ENCODE measurements at places on chromosomes 5 and 9. TPM values are rescaled to one million over a fixed set of nuclear protein-coding genes. Genes with fewer than 3 reads are reported as not detected.

- no peak for DNase-seq
These were observed 596 bp upstream of the CDC37L1 start for GRCh38 chr9:4678679-4679267.

GRCh38 chr9:83628540-83628939 lies 5.6 kb downstream of the IDNK start:
- DNase-seq: no peak

- no peak for DNase-seq
These were observed 294.1 kb upstream of the CD180 start for GRCh38 chr5:67490543-67491321.

GRCh38 chr9:83511051-83511450 lies 27.1 kb downstream of the FRMD3 start:
- DNase-seq: no peak

Gene ZNF608
- 67.9 TPM for total RNA-seq

DNA sequence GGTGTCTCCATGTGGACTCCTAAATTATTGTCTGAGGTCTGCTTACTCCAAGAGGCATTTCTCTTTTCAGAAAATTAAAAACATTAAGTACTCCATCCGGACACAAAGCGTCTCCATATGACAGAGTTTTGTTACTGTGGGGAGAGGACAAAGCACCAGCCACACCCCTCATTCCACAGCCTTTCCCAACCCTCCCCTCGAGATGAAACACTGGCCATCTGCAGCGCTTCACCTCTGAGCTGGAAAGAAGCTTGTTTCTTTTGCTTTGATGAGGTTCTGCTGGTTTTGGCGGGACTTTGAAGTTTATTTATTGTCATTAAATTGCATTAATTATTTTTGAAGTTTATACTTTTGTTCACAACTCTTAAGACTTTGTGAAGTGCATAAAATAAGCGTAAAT lies 27.6 kb upstream of the NKD2 start:
- peak; percentile 50 for DNase-seq

- no peak for DNase-seq
These were observed 393.4 kb upstream of the KIF2A start for GRCh38 chr5:61912559-61912958.

DNA sequence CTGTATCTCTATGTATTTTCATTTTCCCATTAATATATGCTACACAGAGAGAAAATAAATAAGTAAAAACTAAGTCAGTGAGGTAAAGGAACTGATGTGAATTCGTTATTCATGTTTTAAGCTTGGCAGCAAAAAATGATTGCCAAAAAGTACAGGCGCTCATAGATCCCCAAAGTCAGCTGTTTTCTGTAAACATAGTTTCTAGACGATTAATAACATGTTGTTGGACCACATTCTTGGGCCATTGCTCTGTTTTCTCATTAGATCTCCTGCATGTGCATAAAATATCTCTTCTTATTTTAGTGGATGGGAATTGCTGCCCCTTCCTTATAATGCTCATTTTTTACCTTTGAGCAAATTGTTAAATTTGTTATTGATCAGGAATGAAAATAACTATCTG lies 215.2 kb downstream of the TLE1 start:
- DNase-seq: no peak

Gene FBXW2
- 22.6 TPM for total RNA-seq

GRCh38 chr5:10703676-10704075 lies 57.4 kb downstream of the DAP start:
- DNase-seq: no peak

Gene MLANA
- not detected for total RNA-seq

DNA sequence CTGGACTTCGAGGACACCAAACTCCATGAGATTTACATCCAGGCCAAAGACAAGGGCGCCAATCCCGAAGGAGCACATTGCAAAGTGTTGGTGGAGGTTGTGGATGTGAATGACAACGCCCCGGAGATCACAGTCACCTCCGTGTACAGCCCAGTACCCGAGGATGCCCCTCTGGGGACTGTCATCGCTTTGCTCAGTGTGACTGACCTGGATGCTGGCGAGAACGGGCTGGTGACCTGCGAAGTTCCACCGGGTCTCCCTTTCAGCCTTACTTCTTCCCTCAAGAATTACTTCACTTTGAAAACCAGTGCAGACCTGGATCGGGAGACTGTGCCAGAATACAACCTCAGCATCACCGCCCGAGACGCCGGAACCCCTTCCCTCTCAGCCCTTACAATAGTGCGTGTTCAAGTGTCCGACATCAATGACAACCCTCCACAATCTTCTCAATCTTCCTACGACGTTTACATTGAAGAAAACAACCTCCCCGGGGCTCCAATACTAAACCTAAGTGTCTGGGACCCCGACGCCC lies 1.3 kb downstream of the PCDHGC3 start:
- DNase-seq: no peak

DNA sequence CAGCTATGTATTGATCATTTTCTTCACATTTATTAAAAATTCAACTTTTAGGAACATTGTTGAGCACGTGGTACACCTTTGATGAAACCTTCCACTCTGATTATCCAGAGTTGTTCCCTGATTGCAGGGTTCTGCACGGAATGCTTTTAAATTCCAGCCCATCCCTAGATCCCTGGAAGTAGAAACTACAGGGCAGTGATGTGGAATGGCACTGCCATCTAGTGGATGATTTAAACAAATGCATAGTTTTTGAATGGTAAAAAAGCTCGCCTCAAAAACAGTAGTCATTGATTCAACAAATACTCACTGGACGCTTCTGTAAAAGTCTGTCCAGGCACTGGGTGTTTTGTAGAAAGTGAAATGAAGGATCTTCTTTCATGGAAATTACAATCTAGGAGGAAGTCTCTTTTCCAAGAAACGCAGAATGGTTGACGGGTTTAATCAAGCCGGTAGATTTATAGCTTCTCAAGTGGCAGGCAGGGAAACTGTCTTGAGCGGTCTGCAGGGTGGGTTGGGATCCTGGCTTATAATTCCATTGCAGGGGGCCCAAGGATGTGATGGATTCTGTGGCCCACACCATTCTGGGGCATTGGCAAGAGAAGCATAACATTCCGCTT lies 118.4 kb downstream of the ARHGAP26 start:
- DNase-seq: peak; percentile 36

DNA sequence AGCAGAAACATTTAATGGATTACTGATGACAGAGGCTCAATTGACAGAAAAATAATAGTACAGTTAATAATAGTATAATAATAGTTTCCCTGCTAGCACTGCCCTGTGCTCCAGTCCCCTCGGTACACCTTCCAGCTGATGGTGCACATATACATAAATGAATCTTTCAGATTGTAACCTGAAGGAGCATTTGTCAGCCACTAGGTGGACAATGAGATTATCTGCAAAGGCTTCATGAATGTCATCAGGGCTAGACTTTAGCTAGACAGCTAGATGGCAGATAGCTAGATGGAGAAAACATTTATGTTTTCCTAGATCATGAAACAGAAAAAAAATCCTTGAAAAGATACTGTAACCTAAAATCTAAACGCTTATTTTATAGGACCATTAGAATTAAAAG lies 304.4 kb upstream of the SMC2 start:
- no peak for DNase-seq

- no peak for DNase-seq
These were observed 41.5 kb downstream of the MEGF10 start for GRCh38 chr5:127331890-127332649.

Gene HBEGF
- total RNA-seq: 24.4 TPM

Gene ALDOB
- total RNA-seq: 0.95 TPM

- no peak for DNase-seq
These were observed 485.6 kb downstream of the ZSWIM6 start for GRCh38 chr5:61817472-61818326.

Gene FST
- 7.6 TPM for total RNA-seq

- DNase-seq: no peak
These were observed 48.2 kb upstream of the ANGPTL2 start for GRCh38 chr9:127170652-127171051.

- no peak for DNase-seq
These were observed 92.8 kb upstream of the ACOT12 start for GRCh38 chr5:81486711-81487110.

- no peak for DNase-seq
These were observed 69.6 kb upstream of the GNAQ start for GRCh38 chr9:78101247-78101646.

DNA sequence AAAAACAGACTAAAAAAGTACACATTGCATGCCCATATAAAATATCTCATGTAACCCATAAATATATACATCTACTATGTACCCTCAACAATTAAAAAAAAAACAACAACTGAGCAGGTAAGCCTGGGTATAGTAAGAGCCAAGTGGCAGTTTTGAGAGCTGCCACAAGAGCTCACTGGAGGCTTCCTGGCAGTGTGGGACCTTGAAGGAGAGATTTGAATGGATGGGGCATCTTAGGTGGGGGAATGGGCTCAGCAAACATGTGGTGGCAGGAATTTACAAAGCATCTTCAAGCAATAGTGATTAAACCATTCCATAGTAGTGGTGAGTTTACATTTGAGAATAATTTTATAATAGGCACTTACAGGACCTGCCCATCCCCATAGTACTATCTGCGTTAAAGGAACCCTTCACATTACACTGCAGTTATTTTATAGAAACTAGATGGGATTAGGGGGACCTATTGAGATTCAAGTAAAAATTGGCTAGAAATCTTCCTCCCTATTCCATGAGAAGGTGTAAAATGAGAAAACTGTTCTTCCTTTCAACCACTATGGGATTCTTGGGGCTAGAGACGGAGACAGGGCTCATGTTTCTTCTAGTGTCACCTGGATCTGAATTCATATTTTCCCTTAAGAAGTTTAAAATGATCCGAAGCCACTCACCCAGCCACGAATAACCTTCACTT lies 6.9 kb downstream of the MEGF10 start:
- no peak for DNase-seq

- DNase-seq: no peak
These were observed 37.9 kb downstream of the AHRR start for GRCh38 chr5:359301-359897.

DNA sequence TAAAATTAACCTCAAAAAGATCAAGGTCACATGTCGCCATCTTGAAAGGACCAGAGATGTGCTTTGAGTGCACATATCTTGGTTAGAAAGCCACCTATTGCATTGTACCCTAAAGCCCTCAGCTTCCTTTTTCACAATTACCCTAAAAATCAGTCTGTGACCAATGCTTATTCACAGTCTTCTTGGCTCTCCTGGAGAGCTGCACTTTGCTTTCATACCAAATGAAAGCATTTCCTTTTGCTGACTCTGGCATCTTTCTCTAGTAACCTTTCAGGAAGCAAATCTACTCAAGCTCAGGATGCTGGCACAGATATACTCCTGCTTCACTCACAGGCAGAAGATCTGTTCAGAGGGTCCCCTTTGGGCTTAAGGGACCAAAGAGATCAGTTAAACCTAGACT lies 160.7 kb upstream of the PUM3 start:
- no peak for DNase-seq

- DNase-seq: no peak
These were observed 183.5 kb downstream of the LURAP1L start for GRCh38 chr9:12958279-12958678.
